ENCODE measurements at places on chromosomes 3 and 15. TPM values are rescaled to one million over a fixed set of nuclear protein-coding genes. Genes with fewer than 3 reads are reported as not detected.

- no peak for DNase-seq
Observed at GRCh38 chr15:74858369-74858740, 14.8 kb downstream of the SCAMP2 start.

DNA sequence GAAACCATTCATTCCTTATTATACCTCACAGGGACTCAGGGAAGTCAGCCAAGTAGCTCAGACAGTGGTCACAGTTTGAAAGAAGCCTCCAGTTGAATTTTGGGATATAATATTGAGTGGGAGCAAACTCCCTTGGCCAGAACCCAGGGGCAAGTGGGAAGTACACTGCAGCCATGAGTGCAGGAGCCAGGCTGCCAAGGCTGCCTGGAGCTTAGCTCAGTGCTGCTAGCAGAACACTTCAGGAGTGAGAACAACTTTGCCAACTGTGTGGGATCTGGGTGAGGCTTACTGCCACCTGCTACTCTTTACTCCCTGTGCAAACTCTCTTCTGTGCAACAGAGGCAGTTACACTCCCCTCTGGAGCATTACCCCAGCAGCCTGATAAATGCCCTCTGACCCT, 4.6 kb downstream of the OR5K3 start:
- no peak for DNase-seq

GRCh38 chr3:63934041-63934866, 22.1 kb upstream of the SCAANT1 start:
- DNase-seq = no peak

- peak; percentile 62 for DNase-seq
Observed at GRCh38 chr15:41501931-41502794, 8.5 kb downstream of the ITPKA start.

GRCh38 chr15:94327356-94327936, 96.1 kb downstream of the MCTP2 start:
- no peak for DNase-seq

GRCh38 chr15:78370013-78370412, 29.9 kb downstream of the CRABP1 start:
- DNase-seq = no peak

DNA sequence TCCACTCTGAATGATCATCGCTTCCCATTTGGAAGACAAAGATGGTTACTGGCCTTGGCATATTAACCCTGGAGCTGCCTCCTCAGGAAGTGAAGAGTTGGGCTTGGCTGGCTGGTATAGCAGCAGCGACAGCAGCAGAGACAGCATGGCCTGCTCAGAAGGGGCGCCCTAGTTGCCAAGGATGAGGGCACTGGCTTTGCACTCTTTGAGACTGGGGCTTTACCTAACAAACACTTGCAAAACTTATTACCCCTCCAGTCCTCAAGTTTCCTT, 68.5 kb upstream of the RBP1 start:
- DNase-seq = no peak

GRCh38 chr3:124407260-124407659, 323.0 kb upstream of the UMPS start:
- DNase-seq = no peak

Gene SIDT1
- 5.3 TPM for total RNA-seq

GRCh38 chr3:11643201-11643603, 513 bp downstream of the VGLL4 start:
- peak; percentile 71 for DNase-seq

Gene PLA2G4E
- 1.1 TPM for total RNA-seq

Gene LXN
- total RNA-seq = 18.8 TPM

Gene NANOGP8
- total RNA-seq = 0.59 TPM

DNA sequence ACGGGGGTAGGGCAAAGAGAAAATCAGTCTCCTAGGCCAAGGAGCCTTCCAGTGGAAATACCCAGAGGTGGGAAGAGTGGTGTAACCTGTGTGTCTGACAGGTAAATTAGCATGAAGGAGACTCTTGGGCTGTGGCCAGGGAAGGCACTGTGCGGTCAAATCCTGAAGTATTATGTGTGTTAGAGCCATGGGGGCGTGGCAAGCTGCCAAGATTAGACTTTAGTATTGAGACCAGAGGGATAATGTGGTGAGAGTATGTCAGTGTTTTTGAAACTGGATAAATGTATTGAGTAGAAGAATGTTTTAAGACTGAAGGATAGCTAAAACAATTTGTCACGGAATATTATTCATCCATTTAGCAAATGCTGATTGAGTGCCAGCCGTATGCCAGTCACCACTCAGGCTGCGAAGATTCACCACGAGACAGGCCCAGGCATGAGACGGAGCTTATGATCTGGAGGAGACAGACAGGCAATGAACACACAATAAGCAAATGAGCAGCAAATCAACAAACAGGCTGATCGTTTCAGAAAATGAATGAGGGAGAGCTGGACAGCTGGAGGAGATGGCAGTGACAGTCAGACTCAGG, 445.9 kb downstream of the MCTP2 start:
- DNase-seq = no peak

GRCh38 chr15:61220125-61220524, 9.0 kb downstream of the RORA start:
- DNase-seq = no peak

Gene FOXB1
- total RNA-seq = not detected

- no peak for DNase-seq
Observed at GRCh38 chr3:49641921-49642707, 32.0 kb upstream of the APEH start.

Gene GCSAM
- 1.5 TPM for total RNA-seq

- DNase-seq = no peak
Observed at GRCh38 chr3:525415-525814, 328.9 kb downstream of the CHL1 start.

DNA sequence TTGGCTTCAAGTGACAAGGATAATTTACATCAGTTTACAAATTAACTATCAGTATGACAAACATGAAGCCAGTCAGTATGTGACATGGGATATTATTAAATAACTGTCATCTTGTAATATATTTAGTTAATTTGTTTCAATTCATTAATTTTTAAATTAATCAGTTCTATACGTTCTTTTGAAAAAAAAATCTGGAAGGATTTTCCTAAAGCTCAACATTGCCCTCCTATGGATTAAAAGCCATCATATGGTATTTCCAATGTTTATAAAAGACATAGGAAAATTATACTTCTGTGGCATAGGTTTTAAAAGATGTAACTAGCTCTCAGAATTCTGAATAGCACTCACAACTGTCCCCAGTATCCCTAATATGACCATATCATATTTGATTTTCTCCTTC, 134.4 kb downstream of the PLOD2 start:
- DNase-seq = no peak

DNA sequence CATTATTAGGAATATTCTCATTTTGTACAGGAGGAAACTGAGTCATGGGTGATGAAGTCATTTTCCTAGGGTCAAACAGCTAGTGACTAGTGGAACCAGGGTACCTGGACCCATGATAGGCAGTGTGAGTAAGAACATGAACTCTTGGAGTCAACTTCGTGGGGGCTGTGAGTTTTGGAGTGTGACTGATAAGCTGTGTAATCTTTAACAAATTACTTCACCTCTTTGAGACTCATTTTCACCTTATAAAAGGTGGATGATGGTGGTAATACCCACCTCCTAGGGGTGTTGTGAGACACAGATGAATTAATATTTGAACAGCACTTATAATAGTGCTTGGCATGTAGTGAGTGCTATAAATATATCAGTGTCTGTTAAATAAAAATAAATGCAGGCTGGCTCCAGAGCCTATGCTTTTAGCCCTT, 9.1 kb downstream of the SEMA6D start:
- DNase-seq = no peak

- no peak for DNase-seq
Observed at GRCh38 chr3:187026317-187026670, 96.0 kb downstream of the ST6GAL1 start.

DNA sequence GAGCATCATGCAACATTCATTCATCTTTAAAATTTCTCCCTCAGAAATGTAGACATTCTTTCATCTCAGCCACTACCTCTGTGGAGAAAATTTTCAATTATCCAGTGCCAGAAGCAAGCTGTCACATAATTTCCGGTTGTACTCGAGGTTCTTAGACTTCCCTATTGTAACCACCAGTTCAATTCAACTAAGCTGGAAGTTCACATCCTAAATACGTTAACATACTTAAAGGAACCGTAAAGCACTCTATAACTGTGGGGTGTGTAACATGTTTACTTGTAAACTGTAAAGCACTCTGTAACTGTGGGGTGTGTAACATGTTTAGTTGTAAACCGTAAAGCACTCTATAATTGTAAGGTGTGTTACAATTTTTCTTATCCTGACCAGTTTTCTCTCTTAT, 150.3 kb downstream of the PLCL2 start:
- DNase-seq = no peak

- no peak for DNase-seq
Observed at GRCh38 chr15:63163217-63163616, 5.9 kb upstream of the RPS27L start.

- DNase-seq = no peak
Observed at GRCh38 chr3:194308601-194309449, 42.3 kb downstream of the CPN2 start.

DNA sequence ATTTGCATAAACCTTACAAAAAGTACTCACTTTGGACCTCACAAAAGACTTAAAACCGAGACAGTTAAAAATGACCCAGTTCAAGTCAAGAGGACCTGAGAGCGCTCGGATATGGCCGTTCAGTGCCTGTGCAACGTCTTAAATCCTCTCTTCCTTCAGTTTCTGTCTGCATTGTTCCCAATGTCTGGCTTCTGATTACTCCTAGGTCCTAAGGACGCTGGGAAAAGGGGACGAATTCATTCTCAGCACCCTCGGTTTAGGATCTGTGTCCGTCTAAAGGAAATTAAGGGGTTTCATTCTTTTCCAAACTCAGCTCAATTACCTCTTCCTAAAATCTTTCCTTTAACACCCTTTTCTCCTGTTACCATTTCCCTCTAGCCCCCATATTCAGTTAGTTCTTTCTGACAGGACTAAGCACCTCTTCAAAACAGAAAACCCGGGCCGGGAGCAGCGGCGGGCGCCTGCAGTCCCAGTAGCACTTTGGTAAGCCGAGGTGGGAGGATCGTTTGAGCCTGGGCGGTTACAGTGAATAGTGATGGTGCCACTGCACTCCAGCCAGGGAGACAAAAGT, 970 bp downstream of the DPPA4 start:
- no peak for DNase-seq

DNA sequence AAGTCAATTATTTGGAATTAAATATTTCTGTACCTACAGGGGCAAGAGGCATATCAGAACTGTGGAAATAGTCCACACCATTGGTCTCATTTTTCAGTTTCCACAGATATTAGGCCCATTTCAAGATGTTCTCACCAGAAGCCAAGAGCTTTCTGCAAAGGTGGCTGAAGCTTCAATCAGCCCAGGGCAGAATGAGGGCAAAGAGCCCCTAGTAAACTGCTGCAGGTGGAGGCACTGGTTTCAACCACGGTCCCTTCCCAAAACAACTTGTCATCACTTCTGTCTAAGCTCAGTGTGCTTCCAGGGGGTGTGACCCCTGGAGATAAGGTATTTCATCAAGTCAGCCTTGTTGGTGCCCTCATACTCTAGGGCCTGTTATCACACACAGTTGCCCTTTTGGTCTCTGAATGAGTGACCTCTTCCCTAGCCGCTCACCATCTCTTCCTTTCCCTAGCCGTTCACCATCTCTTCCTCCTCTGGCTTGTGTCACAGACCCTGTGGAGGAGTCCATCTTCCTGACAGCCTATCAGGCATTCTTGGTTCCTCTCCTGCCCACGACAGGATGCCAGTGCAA, 21.2 kb downstream of the IL17RD start:
- DNase-seq = no peak

- no peak for DNase-seq
Observed at GRCh38 chr3:142040941-142041491, 108.3 kb downstream of the TFDP2 start.

GRCh38 chr3:123640311-123640710, 55.5 kb upstream of the HACD2 start:
- DNase-seq = no peak

DNA sequence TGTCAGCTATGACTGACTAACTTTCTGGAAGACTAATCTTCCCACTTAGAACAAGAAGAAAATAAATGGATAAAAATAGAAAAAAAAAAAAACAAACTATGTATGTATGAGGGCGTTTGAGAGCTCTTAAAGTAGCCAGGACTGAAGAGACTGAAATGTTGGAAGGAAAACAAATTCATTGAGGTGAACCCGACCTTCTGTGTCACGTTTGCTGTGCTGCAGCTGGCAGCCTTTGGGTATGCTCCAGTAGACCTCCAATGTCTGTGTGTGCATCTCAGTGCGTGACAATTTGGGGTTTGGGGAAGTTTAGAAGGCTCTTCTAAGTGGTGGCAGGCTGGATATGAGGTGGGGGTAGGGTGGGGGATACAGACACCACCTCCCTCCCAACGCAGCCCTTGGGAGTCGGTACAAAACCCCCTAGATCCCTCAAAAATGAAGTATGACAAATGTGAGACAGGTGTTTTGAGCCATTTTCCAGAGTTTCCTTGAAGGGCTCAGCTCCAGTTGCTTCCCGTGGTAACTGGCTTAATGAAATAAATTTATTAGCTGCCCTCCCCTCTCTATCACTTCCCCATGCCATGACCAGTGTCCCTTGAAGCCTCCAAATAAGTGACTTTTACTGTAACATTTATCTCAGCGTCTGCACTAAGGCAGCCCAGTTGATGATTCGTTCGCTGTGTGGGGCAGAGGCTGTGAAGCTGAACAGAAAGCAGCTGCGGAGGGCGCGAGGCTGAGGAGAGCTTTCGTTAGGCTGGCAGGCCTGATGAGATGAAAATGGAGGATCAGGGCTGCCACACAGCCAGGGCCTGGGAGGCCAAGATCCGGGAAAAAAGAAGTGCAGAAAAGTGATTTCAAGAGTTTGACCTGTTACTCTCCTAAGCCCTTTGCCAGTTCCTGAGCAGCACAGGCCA, 34.9 kb upstream of the GABRB3 start:
- DNase-seq = no peak

Gene KBTBD8
- 5.8 TPM for total RNA-seq

Gene PCBP4
- total RNA-seq = 24.6 TPM

Gene USP50
- not detected for total RNA-seq

Gene STARD9
- total RNA-seq = 21.9 TPM

Gene LDHAL6B
- total RNA-seq = not detected

GRCh38 chr3:17949101-17949500, 206.7 kb upstream of the TBC1D5 start:
- DNase-seq = no peak

Gene HRG
- total RNA-seq = not detected

All from lower lobe of right lung (tissue), 2 donors.